GM23248 (cell line): ENCODE measurements at places on chromosomes 7 and 10. TPM values are rescaled to one million over a fixed set of nuclear protein-coding genes. Genes with fewer than 3 reads are reported as not detected.

DNA sequence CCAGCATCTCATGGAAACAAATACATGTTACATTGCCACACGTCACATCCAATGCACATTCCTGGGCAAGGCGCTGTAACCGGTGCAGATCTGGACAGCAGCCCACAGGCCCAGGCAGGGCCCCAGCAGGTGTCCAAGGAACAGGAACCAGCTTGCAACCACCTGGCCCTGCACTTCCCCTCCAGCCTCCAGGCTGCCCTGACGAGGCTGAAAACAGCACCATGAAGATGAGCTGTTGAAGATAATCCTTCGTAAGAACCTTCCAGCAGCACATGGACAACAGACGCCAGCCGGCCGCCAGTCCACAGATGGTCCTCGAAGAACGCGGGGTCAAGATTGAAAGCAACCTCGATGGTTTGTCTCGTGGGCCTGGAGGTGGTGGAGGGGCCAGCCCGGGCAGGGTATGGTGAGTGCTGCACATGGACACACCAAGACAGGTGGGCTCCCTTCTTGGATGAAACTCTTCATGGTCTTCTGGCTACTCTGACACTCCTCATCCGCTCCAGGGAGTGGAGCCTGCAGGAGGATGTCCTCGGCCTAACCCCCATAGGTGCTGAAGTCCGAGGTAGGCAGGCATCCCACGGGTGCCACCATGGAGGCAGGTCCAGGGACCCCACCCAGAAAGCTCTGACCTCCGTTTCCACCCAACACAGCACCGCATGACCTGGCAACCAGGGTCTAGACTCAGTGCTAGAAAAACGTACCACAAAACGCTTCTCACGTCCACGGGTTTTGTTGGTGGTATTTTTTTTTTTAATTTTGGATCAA lies 22.9 kb downstream of the PDGFA start:
- no peak overlapping the region for H3K27ac ChIP-seq
- no peak for DNase-seq
- H3K36me3 ChIP-seq, result no peaks in the 10 kb centered on the region; the same call in 1 of the 2 replicates
- no peaks in the 10 kb centered on the region for H3K4me1 ChIP-seq
- H3K27me3 ChIP-seq, result no peaks in the 10 kb centered on the region

CALHM2 gene
- polyA plus RNA-seq, result 78.6 and 80.0 TPM in 2 replicates

PNLIPRP1 gene
- not detected in 2 replicates for polyA plus RNA-seq

COX15 gene
- polyA plus RNA-seq, result 17.1 and 18.3 TPM in 2 replicates
